ENCODE measurements at places on chromosomes 5 and 9.

DNA sequence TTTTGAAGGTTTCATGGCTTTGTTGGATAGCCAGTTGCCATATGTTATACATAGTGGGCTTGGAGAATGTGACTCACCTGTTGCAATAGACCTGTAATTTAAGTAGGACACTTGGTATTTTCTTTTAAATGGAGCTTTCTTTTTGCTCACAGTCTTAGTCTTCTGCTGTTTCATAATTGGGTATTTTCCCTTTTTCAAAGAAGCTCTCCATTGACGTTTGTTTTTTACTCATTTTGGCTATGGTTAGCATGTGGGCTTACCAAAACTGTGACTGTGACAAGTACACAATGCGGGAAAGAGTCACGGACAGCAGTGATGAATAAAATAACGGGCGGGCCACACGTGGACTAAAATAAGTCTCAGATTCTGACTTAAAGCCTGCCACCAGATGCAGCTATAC, 23.2 kb upstream of the RNF20 start:
- no peak for DNase-seq

DNA sequence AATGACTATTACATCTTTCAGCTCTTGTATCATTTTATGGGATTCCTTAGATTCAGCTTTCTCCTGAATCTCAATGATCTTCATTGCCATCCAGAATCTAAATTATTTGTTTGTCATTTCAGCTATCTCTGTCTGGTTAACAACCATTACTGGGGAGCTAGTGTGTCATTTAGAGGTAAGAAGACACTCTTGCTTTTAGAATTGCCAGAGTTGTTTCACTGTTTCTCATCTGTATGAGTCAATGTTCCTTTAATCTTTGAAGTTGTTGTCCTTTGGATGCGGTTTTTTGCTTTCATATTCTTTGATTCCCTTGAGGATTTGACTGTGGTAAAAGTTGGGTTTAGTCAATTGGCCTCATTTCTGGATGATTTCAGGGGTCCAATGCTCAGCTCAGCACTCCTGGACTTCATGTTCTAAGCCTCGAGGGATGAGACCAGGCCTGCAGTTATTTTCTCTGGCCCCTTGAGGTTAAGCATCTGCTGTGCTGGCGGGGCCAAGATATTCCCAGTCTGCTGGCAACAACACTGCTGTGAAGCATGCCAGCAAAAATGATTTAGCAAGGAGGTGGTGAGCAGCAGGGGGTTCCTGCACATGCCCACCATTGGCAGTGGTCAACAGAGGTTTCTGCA, 102.4 kb upstream of the PCSK5 start:
- DNase-seq: no peak

DNA sequence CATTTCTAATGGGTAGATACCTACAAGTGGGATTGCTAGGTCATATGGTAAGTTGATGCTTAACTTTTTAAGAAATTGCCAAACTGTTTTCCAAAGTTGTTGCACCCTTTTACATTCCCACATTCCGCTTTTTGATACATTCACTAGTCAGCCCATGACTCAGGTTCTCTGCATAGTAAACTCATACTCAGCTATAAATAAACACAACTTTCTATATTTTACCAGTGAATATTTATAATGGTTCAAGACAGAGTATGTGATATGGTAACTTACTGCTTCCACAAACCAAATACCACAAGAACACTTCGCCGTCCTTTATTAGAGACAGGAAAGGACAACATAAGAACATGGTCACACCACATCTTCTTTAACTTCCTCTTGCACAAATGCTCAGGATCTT, 54.0 kb downstream of the PLPP1 start:
- DNase-seq: no peak

DNA sequence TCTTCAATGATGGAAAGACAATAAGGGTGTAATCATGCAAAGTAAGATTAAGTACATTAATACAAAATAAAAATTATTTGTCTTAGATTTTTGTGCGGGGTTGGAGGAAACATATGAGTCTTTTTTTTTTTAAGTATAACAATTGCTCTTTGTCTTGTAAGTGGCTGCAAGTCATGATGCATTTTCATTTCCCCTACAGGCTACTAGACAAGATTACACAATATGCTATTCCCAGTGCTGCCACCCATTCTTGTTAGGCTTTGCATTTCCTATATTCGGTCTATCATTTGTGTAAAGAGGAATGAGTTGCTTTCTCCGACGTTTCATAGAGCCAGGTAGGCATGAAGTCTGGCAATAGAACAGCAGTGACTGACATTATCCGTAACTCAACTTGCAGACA, 294.2 kb upstream of the CYLC2 start:
- no peak for DNase-seq

DNA sequence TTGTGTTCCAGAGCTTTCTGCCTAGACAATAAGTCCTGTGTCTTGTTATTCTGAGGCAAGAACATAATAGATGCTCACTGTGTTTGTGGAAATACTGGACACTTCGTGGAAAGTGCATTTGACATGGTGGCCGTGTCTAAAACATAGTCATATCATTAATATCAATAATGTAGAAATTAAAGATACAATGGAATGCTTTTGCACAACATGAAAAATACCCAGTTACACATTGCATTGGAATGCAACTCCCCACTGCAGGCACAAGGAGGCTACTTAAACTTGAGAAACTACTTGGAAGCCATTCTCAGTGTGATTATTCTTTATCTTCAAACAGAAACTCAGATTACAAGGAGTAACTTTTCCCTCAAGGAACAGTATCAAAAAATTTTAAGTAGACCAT, 145.3 kb upstream of the ZNF462 start:
- DNase-seq: no peak

- DNase-seq: no peak
Measured at GRCh38 chr9:81256368-81256767, 433.0 kb downstream of the TLE1 start.

GRCh38 chr9:14312719-14313377, 1.1 kb downstream of the NFIB start:
- no peak for DNase-seq

- peak; percentile 38 for DNase-seq
Measured at GRCh38 chr9:122498883-122499288, 11.7 kb upstream of the OR1J2 start.

GRCh38 chr9:3125602-3126405, 281.9 kb upstream of the PUM3 start:
- no peak for DNase-seq

- DNase-seq: no peak
Measured at GRCh38 chr5:163789870-163790269, 284.5 kb downstream of the MAT2B start.

DNA sequence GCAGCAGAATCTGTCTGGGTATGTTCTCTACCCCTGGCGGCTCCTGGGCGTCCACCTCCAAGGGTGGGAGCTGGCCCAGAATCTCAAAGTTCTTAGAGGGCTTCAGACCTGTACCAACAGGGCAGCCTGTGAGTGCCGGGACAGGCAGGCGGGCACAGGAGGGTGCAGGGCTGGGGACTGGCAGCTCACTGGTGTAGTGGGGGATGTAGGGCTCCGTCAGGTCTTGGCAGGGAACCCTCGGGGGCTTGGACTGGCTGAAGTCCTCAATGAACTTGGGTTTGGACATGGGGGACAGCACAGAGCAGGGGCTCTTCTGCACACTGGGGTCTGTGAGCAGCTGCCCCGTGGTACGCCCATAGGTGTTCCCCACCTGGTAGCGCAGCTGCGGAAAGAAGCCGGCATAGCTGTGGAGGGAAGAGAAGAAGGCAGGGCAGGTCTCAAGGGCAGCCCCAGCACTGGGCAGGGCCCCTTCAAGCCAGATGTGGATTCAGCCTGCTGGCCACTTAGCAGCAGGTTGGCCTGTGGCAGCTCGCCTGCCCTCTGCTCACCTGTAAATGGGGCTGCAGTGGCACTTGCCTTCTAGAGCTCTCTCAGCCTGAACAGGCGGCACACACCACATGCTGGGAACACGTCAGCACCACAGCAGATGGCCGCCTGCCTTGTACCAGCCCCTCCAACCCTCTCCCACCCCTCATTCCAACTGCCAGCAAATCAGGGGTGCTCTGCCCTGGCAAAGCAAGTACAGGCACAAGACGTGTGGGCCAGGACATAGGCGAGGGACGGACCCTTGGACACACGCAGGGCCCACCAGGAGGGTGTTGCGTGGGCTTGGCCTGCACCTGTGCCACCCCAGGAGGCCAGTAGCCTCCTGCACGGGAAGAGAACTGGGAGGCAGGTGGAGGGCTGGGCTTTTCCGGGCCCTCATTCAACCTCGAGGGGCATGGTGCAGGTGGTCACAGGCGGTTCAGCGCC, 4.6 kb downstream of the TUBB4B start:
- DNase-seq: no peak

- DNase-seq: no peak
Measured at GRCh38 chr5:157540124-157540523, 35.5 kb downstream of the ADAM19 start.

DNA sequence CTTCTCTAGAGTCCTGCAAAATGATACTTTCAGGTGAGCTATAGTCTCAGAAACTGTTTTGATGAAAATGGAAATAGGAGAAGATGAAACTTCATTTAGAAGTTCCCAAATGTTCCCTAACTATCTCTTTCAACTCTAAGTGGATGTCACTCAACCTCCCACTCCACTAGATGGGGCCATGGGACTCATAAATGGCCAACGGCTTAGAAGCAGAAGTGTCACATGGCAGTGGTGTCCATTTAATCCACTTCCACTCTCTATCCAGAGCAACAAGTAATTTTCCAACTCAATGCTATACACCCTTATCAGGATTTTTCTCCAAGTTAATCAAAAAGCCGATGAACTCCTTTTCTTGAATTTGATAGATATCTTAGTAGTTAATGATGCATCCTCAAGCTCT, 295.7 kb downstream of the EDIL3 start:
- DNase-seq: no peak

- no peak for DNase-seq
Measured at GRCh38 chr5:165157219-165157618, 1651.8 kb downstream of the MAT2B start.

DNA sequence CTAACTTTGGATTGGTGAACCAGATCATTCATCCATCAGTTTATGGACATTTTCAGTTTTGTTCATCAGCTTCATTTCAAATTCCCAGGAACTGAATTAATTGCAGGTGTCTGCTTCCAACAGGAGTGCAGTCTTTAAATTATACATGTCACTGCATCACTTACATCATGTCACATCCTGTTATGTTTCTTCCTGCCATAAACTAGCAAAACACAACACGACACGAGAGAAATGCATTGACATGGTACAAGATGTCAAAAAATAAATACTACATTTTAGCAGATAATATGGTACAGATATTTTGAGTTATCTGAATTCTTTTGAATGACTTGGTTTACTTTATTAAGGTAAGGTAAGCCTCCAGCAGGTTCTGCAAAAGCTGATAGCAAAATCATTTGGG, 415.5 kb downstream of the NR2F1-AS1 start:
- DNase-seq: no peak

DNA sequence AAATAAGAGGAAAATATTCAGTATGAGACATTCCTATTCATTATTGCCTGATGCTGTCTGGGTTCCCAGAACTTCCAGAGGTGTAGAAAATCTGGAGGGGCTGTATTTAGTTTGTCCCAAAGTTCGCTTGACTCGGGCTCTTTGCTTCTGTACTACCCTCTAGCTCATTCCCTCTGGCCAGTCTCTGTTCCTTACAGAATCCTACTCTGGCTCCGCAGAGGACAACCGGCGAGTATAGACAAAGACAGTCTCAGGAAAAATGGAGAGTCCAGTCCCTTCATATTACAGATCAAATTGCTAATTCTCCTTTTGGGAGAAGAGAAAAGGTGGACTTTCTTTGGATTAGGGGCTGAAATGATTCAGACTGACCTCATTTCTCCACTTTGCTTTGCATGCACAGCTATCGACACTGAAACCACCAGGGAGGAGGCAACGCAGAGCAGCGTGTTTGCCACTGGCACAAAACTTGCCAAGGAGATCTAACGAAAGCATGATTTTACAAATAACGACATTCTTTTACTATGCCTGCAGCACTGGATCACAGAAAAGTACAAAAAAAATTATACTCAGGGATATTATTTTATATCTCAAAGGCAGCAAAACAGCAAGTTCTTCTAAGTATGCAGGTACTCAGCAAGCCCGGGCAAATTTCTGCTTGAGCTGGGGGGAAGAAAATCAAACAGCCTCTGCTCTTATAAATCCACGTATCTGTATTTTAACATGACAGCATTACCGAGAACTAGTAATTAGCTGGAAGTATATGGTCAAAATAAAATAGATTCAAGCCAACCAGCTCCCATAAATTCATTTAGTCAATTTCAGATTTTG, 279.7 kb downstream of the NPR3 start:
- no peak for DNase-seq

DNA sequence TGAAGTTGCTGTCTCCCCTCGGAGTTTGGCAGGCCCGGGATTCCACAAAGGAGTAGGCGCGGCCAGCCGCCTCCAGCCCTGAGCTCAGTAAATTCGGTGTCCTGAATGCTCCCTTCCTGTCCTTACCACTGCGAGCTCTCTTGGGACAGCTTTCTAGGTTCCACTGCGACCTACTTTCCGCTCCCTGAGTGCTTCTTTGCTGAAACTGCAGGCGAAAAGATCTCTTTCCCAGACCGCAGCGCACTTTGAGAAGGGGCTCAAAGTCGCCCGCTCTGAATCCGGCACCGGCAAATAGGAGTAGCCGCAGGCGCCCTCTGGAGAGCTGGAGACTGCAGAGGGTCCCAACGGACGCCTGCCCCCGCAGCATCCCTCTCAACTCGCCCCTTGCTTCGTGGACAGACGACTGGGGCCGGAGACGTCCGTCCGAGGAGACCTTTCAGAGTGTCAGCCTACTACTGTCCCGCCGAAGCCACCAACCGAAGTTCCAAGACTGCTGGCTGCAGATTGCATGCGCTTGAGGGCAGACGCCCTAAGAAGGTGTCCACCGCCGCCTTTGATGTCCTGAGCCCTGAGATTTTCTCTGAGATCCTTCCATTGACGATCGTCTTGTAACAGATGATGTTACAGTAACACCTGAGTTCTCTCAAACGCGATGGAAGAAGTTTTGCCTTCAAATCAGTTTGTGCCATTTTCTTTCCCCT, 96.0 kb downstream of the ANXA2R start:
- DNase-seq: no peak

Measured in CD4-positive, alpha-beta T cell treated with Interferon alpha-2 for 1 hour (primary cell).